ENCODE measurements at places on chromosomes 13 and 19.

DNA sequence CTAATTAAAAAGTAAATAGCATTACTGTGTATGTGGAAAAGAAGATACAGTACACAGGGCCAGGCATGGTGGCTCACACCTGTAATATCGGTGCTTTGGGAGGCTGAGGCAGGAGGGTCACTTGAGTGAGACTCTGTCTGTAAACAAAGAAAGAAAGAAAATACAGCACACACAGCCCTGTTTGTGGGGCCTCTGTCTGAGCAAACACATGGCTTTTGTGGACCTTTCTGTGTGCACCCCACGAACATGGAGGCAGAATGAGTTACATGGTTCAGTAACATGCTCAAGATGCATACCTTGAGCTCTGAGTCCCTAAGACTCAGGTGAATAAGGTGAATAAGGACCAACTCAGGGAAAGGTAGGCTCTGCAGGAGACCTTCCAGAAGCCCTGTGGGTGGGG lies 20.0 kb upstream of the AMER2 start:
- no peak for DNase-seq

DNA sequence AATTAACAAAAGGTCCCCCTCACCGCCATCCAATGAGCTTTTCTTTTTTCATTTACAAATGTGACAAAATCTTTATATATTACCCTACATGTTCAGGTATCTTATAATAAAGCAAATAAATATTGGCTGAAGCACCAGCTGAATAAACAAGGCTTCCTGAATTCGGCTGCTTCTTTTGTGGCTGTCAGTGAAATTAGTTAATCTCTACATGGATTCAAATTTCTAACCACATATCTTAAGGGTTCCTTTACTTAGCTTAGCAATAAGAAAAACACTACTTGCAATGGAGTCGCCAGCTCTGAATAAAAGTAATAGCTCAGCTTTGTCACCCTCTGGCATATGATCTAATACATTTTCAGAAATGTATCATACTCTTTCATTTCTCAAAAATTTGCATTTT lies 104.3 kb downstream of the CCNA1 start:
- DNase-seq, result peak; percentile 65

GRCh38 chr19:17841810-17842662 lies 5.7 kb downstream of the JAK3 start:
- DNase-seq, result peak; percentile 55

- DNase-seq, result no peak
Observed at GRCh38 chr13:81874681-81875661, 1534.0 kb upstream of the SPRY2 start.

DNA sequence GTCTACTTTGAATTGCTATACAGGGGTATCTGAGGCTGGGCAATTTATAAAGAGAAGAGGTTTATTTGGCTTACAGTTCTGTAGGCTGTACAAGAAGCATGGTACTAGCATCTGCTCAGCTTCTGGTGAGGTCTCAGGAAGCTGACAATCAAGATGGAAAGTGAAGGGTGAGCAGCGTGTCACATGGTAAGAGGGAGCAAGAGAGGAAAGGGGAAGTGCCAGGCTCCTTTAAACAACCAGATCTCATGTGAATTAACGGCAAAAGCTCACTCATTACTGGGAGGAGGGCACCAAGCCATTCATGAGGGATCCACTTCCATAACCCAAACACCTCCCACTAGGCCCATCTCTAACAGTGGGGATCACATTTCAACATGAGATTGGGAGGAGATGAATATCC lies 222.4 kb downstream of the TDRD3 start:
- no peak for DNase-seq

DNA sequence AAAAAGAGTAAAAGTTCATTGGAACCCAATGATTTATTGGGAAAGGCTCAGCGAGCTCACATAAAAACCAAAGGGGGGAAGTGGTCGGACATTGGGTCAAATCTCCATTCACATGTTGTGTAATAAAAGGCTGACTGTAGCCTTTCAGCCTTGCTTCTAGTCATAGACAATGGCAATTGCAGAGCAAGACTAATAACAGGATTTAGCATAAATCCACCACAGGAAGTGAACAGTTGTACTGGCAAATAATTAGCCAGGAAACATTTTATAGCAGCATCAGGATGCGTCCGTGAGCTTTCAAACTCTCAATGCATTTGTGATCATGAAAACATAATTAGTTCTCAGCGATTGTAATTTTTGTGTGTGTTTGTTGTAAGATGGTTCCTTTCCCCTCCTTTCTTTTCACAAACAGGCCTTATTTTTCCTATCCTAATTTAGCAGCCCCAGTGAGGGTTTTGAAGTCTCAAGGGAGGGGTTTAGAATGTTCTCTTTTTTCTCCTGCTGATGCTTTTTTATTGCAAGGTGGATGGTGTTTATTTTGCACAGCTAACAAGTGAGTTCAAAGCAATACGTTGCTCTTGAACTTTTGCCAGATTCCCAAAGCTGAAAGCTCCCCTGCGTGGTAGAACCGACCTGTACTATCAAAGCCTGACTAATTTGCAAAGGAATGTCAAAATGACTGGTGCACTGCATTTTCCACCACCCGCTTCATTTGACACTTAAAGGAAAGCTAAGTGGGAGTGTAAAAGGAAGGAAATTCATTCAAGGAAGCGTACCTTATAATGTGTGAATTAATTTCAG lies 105.6 kb downstream of the SPRY2 start:
- DNase-seq, result peak; percentile 81

- no peak for DNase-seq
Observed at GRCh38 chr13:80555796-80556678, 215.1 kb upstream of the SPRY2 start.

DNA sequence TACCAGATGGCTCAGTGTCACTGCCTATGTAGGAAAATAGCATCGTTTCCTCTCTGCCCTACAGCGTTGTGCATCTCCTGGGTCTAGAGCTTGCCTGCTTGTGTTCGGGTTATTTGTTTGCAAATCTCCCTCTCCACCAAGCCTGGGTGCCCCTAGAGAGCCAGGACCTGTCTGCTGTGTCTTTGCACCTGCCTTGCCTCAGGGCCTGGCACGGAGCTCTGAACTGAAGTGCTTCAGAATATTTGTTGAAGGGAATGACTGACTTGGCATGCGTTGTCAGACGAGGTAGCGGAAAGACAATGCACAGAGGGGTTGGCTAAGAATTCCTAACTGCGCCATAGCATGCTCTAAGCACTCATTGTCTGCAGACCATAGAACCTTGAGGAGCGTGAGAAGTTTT lies 263.4 kb downstream of the FGF9 start:
- no peak for DNase-seq

GRCh38 chr19:17346109-17346671 lies 8.8 kb downstream of the GTPBP3 start:
- DNase-seq, result peak; percentile 87

GRCh38 chr19:14480700-14481079 lies 5.5 kb upstream of the PTGER1 start:
- DNase-seq, result no peak

DNA sequence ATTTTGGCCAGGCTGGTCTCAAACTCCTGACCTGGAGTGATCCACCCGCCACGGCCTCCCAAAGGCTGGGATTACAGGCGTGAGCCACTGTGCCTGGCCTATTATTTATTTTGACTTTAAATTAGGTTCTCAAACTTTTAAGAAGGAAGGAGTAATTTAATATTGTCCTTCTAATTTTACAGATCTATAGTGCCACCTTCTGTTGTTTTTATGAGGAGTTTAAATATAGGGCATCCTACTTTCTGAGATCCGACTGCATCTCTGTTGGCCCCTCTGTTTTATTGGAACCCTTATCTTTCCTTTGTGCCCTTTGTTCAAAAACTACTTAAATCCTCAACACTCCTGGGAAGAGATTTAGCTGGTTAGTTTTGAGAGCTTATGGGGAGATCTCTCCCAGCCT lies 25.4 kb upstream of the ZMYM5 start:
- DNase-seq, result no peak

GRCh38 chr19:1311543-1312091 lies 25.9 kb downstream of the EFNA2 start:
- DNase-seq, result peak; percentile 74

DNA sequence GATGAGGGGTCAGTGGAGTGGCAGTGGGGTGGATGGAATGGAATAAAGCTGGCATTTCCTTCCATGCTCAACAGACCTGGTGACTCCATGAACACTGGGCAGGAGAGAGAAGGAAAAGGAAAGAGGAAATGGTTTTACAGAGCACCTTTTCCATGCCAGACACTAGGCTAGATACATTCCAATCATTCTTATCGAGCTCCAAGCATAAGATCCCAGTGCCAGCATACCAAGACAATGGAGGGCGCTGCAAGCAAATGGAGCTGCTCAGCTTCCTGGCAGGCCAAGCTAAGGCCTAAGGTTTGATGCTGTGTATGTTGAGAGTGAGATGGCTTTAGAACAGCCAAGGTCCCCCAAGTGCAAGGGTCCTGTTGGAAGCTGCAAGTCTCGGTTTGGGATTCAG lies 113.2 kb downstream of the HSPH1 start:
- DNase-seq, result no peak

DNA sequence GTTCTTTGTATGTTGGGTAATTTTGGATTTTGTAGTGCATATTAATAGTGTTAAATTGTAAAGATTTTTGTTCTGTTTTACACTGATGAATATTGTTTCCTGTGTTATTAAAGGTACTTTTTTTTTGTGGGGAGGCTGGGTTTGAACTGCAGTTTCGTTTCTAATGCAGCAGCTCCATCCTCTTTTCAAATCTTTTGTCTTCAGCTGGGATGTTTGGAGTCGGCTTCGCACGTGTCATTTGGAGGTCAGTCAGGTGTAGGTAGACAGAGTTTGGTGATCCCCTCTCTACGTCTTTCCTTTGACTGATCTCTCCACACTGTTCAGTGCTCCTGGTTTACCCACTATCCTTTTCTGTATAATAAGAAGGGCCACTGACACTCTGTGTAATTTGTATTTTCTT lies 30.3 kb downstream of the TDRD3 start:
- no peak for DNase-seq

DNA sequence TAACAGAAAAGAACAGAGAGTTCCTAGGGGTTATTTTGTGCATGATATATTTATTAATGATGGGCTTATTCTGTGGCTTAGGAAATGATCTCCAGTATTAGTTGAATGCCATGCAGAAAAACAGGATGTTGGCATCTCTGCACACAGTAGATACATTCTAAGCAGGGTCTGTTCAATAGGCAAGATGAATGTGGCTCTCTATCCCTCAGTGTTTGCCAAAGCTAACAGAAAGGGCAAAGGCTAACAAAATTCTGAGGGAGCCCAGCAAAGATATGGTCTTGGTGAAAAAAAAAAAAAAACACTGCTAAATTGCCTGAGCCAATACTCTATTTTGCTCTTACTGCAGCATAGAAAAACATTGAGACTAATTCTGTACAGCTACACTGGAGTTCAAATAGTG lies 1095.8 kb downstream of the UQCRFS1 start:
- DNase-seq, result no peak

- no peak for DNase-seq
Observed at GRCh38 chr13:107066355-107066754, 498.4 kb upstream of the ARGLU1 start.

DNA sequence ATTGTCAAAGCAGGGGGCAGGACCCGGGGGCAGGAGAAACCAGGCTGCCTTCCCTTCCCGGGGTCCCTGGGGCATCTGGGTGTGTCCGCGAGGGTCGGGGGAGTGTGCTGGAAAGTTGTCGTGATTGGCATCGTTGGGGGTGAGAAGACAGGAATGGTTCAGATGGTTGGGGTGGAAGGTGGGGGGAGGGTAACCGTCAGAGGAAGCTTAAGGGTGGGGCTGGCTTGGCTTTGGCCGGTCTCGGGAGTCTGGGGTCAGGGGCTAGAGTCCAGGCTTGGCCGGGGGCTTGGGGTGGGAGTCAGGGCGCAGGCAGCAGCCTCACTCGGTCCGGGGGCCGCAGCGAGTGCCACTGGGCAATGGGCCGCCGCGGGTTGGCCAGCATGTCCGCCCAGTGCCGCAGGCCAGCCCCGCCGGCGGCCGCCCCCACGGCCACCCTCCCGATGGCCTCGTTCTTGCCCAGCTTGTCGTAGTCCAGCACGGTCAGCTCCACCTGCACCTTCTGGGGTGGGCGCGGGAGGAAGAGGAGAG lies 6.8 kb upstream of the DNAAF3 start:
- DNase-seq, result no peak

- DNase-seq, result peak; percentile 37
Observed at GRCh38 chr19:2986951-2987524, 9.7 kb downstream of the TLE6 start.

GRCh38 chr19:48487948-48488347 lies 18.8 kb downstream of the CYTH2 start:
- no peak for DNase-seq

DNA sequence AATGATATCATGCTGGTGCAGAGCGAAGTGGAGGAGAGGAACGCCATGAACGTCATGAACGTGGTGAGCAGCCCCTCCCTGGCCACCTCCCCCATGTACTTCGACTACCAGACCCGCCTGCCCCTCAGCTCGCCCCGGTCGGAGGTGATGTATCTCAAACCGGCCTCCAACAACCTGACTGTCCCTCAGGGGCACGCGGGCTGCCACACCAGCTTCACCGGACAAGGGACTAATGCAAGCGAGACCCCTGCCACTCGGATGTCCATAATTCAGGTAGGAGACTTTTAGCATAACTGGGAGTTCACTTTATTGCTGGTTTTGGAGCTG lies 3.3 kb downstream of the PCDH17 start:
- DNase-seq, result no peak

DNA sequence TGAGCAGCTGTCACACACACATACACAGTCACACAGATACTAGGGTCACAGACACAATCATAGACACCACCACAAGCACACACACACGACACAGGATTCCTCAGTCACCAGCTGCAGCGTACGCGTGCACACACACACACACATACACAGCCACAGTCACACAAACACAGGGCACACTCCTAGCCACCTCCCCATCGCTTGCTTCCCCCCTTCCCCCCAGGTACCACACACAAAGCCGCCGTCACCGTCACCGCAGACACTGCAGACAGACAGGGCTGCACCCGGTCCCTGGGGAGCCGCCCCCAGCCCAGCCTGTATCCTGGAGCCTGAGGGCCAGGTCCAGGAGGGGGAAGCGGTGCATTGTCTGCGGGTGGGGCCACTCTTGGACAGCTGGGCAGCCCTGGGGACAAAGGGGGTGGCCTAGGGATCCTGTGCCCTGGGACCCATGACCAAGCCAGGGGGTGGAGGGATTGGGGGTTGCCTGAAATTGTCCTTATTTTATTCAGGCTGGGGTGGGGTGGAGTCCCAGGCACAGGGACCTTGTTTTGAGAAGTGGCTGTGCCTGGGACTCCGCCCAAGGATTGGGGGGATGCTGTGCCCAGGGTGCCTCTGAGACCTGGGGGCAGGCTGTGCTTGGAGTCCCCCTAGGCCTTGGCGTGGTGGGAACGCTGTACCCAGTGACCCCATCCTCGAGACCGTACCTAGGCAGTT lies 957 bp downstream of the NUMBL start:
- DNase-seq, result peak; percentile 63
